ENCODE measurements at places on chromosomes 6 and 20. TPM values are rescaled to one million over a fixed set of nuclear protein-coding genes. Genes with fewer than 3 reads are reported as not detected.

Gene SYNGAP1
- total RNA-seq, result 6.1 TPM

Gene SLC17A9
- 0.41 TPM for total RNA-seq

Gene GPR31
- not detected for total RNA-seq

Gene NFATC2
- 4.3 TPM for total RNA-seq

Gene GDAP1L1
- total RNA-seq, result 1.5 TPM

Gene MYL9
- total RNA-seq, result 335 TPM

Gene DHX16
- total RNA-seq, result 41.0 TPM

Gene CLPSL2
- total RNA-seq, result not detected

Gene TREM1
- not detected for total RNA-seq

GRCh38 chr20:57958050-57958420 lies 248.2 kb upstream of the PMEPA1 start:
- DNase-seq, result no peak

DNA sequence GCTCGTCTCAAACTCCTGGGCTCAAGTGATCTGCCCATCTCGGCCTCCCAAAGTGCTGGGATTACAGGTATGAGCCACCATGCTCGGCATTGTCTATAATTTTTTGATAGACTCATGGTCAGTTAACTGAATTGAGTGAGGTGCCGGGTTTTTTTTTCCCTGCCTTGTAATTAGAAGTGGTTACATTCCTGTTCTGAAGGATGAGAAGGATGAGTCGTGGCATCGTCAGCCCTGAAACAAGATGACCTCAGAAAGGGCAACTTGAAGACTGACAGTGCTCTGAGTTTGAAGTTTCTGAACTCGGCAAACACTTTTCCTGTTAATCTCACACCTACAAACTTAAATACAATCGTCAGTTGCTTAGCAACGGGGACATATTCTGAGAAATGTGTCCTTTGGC lies 158.7 kb upstream of the PDE10A start:
- DNase-seq, result no peak

DNA sequence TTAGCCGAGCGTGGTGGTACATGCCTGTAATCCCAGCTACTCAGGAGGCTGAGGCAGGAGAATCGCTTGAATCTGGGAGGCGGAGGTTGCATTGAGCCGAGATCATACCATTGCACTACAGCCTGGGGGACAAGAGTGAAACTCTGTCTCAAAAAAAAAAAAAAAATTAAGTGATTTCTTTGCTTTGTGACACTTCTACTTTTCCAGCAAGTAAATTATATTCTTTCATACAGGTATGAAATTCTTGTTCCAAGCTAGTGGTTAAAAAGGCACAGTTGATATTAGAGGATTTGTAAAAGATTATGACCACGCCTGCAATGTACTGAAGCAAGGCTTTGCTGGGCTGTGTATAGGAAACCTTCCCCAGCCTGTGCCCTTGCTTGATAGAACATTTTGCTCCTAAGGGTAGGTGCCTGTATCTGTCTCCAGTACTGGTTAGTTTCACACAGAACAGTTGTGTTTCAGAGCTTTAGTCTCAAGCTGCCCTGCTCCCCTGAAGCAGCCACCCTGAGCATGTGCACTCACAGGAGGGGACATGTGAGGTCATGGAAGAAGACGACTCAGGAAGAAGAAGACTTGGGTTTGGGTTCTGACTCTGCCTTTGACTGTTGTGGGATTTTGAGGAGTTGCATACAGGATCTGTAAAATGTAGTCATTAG lies 10.2 kb downstream of the PTPN1 start:
- no peak for DNase-seq

DNA sequence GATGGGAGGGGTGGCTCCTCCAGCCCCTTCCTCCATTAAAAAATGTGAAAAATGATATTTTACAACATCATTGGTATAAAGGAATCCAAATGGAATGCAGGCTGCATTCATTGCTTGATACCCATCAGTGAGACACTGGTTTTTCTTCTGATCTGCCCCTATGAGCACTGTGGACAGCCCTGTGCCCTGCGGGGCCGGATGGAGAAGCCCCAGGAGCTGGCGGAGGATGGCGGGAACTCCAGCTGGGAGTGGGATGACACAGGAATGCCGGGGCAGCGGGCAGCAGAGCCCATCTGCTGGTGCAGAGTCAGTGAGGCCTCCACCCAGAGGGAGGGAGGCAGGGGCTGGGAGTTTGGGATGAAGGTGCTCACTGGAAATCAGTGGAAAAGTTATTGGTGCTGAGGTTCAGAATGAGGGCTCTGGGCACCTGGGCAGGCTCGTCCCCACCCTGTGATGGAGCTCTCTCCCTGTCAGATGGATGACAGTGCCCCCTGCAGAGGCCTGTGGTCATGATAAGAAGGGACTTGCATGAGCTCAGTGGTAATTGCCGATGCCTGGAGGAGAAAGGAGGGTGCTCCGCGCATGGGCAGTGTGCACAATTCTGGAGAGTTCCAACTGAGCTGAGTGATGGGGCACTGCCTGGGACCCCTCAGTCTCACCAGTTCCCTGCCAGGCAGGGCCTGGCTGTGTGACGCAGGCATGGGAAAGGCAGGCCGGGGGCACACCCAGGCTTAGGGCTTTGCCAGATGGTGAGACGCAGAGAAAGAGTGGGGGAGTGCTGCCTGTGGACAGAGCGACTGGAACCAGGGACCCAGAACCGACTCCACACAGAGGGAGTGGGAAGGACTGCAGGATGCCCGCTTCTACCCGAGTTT lies 23.2 kb downstream of the CTCFL start:
- DNase-seq, result no peak

- DNase-seq, result no peak
Measured at GRCh38 chr20:33169176-33169794, 1.3 kb downstream of the BPIFA2 start.

GRCh38 chr20:44081888-44082287 lies 105.1 kb downstream of the JPH2 start:
- DNase-seq, result no peak

- no peak for DNase-seq
Measured at GRCh38 chr6:116529466-116530290, 15.8 kb downstream of the TRAPPC3L start.

DNA sequence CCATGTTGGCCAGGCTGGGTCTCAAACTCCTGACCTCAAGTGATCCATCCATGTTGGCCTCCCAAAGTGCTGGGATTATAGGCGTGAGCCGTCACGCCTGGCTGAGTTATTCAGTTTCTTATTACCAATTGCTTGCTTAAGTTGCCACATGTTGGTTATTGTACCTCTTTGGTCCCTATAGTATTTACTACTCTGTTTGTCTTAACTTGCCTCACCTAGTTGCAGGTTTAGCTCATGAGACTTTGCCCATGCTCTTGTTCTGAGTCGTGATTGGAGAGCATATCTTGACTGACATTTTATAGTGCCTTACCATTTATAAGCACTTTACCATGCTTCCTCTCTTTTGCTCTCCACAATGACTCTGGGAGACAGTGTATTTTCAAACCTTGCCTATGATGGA lies 134.2 kb upstream of the HDGFL1 start:
- DNase-seq, result no peak

DNA sequence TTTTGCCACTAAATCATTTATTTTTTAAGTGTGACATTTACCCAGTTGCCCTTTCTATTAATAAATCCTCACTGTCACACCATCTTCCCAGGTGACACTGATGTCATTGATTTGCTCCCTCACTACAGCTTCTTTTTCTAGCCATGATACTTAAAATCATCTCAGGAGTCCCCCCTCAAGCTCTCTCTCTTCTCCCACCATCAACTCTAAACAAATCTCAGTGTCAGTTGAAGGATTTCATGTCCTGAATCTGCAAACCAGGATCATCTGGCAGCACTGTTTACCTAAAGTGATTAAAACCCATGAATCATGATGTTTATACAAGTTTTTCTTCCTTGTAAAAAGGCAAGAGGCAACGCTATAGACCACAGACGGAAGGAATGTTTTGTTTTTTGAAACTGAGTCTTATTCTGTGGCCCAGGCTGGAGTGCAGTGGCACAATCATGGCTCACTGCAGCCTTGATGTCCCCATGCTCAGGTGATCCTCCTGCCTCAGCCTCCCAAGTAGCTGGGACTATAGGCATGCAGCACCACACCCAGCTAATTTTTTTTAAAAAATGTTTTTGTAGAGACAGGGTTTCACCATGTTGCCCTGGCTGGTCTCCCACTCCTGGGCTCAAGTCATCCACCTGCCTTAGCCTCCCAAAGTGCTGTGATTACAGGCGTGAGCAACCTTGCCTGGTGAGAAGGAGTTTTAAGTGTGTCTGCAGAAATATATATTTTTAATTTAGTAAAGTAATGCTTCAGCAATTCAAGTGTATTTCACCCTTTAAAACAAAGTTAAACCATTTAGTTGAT lies 30.1 kb upstream of the SH3BGRL2 start:
- DNase-seq, result peak; percentile 27

- no peak for DNase-seq
Measured at GRCh38 chr20:58043236-58044140, 185.0 kb downstream of the ANKRD60 start.

DNA sequence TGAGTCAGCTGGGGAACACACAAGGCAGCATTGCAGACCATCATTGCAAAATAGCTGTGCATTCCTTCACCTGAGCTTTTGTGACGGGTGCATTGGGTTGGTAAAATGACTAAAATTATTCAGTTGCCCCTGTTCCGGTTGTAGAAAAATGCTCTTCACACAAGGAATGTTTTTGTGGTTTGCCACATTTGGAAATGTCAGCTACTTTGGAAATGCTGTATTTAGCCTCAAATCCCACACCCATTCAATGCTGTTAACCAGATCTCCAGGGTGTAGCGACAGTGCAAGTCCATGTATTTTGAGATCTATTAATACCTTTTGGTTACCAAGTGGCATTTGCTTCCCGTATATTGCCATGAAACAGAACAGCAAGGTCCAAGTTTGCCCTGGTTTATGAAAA lies 201.2 kb downstream of the FOXA2 start:
- no peak for DNase-seq

GRCh38 chr6:1594445-1595200 lies 15.1 kb upstream of the FOXC1 start:
- no peak for DNase-seq

DNA sequence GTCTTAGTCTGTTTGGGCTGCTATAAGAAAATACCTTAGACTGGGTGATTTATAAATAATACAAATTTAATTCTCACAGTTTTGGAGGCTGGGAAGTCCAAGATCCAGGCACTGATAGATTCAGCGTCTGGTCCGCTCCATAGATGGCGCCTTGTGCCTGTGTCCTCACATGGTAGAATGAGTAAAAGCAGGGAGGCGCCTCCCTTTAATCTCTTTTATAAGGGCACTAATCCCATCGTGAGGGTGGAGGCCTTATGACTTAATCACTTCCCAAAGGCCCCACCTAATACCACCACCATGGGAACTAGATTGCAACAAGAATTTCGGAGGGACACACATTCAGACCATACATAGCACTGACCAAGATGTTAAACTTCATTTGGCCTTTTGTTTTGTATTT lies 91.2 kb upstream of the TMEM181 start:
- DNase-seq, result no peak

DNA sequence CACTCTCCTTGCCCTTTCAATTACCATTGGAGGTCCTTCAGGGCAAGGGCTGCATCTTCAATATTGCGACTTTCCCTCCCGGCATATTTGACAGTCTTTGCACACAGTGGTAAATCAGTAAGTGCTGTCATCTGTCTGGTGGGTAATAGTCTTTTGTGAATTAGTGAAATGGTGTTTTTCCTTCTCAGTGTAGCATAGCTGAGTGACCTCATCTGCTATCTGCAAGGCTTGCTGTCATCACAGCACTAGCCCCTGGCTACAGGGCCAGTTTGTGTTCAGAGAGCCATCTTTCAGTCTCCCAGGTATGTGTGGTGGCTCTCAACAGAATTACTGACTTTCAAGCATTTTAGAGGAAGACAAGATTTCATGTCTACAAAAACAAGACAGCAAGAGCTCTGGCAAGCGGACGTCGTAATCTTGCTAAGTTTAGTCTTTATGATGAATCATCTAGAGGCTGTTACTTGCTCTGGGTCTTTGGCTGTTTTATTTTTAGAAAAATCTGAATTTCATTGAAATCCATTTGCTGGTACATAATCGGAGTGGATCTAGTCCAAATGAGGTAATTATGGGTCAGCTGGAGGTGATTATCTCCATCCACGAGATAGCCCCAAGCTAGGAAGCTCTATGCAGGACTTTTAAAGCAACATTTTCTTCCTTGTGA lies 528.9 kb downstream of the EPM2A start:
- DNase-seq, result no peak

DNA sequence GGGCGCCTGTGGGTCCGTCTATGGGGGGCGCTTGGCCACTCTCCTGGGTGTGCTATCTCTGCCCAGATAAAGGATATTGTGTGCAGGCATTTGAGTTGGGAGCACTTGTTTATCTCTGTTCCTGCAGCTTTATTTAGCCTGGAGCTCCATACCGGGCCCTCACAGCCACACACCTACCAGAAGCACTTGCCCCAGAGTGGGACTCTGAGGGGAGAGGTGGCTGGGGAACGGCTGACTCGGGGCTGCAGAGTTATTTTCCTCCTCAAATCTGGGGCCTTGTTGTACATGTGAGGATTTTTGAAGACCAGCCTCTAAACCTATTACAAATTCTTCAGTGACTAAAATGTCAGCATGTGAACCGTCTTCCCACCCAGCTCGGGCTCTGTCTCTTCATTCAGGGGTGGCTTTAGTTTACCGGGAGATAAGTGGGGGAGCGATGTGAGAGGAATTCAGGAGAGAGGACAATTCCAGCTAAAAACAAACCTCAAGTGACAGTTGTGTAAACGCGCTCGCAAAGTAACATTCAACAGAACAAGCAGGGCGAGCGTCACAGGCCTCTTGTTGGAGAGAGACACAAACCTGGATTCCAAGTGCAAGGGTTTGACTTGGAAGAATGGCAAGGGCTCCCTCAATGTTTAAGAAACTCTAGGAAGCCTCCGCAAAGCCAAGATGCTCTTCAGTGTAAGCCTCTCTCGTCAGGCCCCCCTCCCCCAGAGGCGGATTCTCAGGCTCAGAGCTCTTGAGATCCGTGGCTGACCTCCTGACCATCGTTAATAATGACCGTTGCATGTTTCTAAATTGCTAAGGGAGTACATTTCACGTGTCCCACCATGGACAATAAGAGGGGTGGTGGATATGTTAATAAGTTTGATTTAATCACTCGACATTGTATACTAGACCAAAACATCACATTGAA lies 548.9 kb downstream of the QKI start:
- no peak for DNase-seq

DNA sequence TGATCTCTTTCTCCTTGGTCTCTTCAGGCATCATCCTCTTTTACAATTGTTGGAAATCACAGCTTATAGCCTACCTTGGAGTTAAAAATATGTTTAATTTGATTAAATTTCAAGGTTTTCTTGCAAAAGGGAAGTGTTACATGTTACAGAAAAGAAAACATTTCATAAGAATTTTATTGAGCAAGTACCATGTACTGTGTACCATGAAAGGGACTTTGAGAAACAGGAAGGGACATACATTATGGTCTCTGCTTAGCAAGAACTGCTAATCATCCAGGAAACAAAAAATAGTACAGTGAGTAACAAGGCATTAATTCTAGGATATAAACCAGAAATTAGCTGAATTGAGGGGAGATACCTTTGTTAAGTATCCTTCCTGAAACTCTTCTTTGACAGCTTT lies 145.3 kb upstream of the SPACA1 start:
- no peak for DNase-seq

GRCh38 chr6:19713411-19713810 lies 123.8 kb upstream of the ID4 start:
- DNase-seq, result no peak

GRCh38 chr6:77633993-77634715 lies 18.7 kb upstream of the MEI4 start:
- no peak for DNase-seq
